ENCODE measurements at places on chromosomes 4 and X.
A peak's percentile ranks its signal among the peaks of the same experiment; 100 is the strongest.

DNA sequence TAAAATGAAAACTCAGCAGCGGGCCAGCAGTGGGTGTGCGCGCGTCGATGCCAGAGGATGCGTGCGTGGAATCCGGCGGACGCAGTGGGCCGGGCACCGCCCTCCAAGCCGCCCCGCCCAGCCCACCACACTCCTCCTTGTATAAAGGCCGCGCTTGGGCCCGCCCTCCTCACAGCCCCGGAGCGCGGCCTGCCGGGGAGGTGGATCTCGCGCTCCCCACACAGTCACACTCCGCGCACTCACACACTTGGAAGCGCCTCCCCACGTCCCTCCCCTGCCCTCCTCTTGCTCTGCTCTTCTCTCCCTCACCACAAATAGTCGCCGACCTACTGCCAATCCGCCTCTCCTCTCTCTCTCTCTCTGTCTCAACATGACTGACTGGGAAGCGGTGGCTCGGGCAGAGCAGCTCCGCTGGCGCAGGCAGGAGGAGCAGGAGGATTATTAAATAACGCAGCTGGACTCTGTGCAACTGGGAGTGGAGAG lies at the start of gene CCSER1:
TSS of gene CCSER1 (plus strand) at position 172 of the 483 bp plus-strand sequence.
- DNase-seq = peak; percentile 7

GRCh38 chr4:182139491-182139890 lies 103.7 kb upstream of the TENM3 start:
- no peak for DNase-seq

GRCh38 chr4:37584493-37585060 lies 101.6 kb downstream of the RELL1 start:
- no peak for DNase-seq

GRCh38 chr4:9943761-9944160 lies 77.5 kb downstream of the SLC2A9 start:
- no peak for DNase-seq

GRCh38 chr4:101307899-101308298 lies 39.4 kb downstream of the PPP3CA start:
- no peak for DNase-seq

DNA sequence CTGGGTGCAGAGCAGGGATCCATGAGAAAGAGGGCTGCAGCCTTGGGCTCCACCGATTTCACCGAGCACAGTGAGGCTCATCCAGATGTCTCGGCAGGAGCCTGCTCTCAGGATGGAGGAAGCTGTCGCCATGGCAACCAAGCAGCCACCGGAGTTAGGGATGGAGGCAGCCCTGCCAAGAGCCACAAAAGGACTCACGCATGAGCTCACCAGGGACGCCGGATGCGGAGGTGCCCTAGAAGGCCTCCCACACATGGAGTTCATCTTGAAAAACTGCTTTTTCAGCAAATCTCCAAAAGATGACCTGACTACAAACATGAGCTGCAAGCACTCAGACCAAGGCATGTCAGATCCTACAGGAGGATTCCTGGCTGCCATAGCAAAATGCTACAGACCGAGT lies 90.7 kb downstream of the WFS1 start:
- no peak for DNase-seq

GRCh38 chrX:77949840-77950239 lies 19.6 kb downstream of the PGAM4 start:
- DNase-seq = no peak

GRCh38 chr4:42594888-42595287 lies 62.0 kb downstream of the ATP8A1 start:
- DNase-seq = no peak

GRCh38 chrX:23884427-23885024 lies 23.2 kb downstream of the APOO start:
- DNase-seq = no peak
